ENCODE measurements at places on chromosomes 13 and 19. TPM values are rescaled to one million over a fixed set of nuclear protein-coding genes. Genes with fewer than 3 reads are reported as not detected.

MAP4K1 gene
- 0.53 TPM for total RNA-seq

ZNF580 gene
- 27.7 TPM for total RNA-seq

PABPC3 gene
- 0.17 TPM for total RNA-seq

ZNF793 gene
- not detected for total RNA-seq

FGF14 gene
- total RNA-seq = not detected

ZNF460 gene
- total RNA-seq = 1.4 TPM

WDR87 gene
- total RNA-seq = not detected

KCNJ14 gene
- 2.1 TPM for total RNA-seq

SIGLEC5 gene
- not detected for total RNA-seq

ZNF415 gene
- not detected for total RNA-seq

TEX101 gene
- total RNA-seq = not detected

SIAH3 gene
- total RNA-seq = not detected

HSD11B1L gene
- total RNA-seq = 3.9 TPM

SIGLEC8 gene
- not detected for total RNA-seq

TMEM86B gene
- total RNA-seq = 4.3 TPM

C19orf85 gene
- not detected for total RNA-seq

COL4A1 gene
- total RNA-seq = 95.5 TPM

Data from A549 treated with DMSO at 1 μM for 4 hours (cell line).